ENCODE measurements at places on chromosomes 3 and 15.

- DNase-seq = no peak
Observed at GRCh38 chr3:172651936-172652625, 58.8 kb downstream of the NCEH1 start.

- DNase-seq = no peak
Observed at GRCh38 chr15:38202361-38202760, 50.3 kb upstream of the SPRED1 start.

DNA sequence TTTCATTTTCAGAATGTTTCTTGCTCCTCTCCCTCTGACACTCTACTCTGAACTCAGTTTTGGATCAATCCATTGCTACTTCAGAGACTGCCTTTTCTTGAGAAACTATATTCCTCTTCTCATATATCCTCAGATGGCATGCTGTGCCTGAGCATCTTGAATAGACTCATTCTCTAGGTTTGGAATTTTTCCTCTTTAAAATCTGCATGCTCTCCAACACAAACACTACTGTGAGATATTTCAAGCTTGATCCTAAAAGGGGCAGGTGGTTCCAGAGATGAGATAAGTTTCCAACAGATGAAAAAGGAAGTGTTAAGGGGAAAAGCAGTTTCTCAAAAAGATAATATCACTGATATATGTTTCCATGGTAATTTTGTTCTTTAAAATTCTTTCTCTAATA is 742.2 kb upstream of the EPHA6 start:
- no peak for DNase-seq

- no peak for DNase-seq
Observed at GRCh38 chr3:112956351-112956750, 18.6 kb downstream of the CD200R1 start.

DNA sequence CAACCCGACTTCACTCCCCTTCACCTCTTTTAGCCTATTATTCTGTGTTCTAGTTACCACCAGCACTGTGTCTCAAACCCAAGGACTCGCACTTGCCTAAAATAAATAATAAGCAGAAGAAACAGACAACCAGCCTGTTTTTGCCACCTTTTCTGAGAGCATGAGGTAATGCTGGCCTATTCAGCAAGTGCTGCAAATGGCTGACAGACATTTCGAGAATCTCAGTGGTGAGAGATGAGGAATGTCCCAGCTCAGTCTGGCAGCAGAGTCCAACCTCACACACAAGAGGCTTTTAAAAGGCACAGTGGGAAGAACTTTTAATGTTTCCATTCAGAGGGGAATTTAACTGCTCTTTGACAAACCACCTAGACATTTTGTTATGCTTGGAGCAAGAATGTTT is 143.3 kb upstream of the GMNC start:
- peak; percentile 15 for DNase-seq

- DNase-seq = no peak
Observed at GRCh38 chr3:168414149-168414548, 318.4 kb upstream of the GOLIM4 start.

- no peak for DNase-seq
Observed at GRCh38 chr3:49098429-49098828, 4.6 kb upstream of the QRICH1 start.

- DNase-seq = no peak
Observed at GRCh38 chr3:48492461-48493202, 11.3 kb downstream of the SHISA5 start.

GRCh38 chr15:36924034-36924433 is 176.3 kb downstream of the MEIS2 start:
- DNase-seq = no peak

GRCh38 chr3:124577494-124578167 is 152.6 kb upstream of the UMPS start:
- no peak for DNase-seq

GRCh38 chr3:140384028-140384771 is 293.7 kb upstream of the TRIM42 start:
- DNase-seq = no peak

Measured in iPS-NIHi11 (cell line).